ENCODE measurements at places on chromosomes 1 and 21. TPM values are rescaled to one million over a fixed set of nuclear protein-coding genes. Genes with fewer than 3 reads are reported as not detected.

DNA sequence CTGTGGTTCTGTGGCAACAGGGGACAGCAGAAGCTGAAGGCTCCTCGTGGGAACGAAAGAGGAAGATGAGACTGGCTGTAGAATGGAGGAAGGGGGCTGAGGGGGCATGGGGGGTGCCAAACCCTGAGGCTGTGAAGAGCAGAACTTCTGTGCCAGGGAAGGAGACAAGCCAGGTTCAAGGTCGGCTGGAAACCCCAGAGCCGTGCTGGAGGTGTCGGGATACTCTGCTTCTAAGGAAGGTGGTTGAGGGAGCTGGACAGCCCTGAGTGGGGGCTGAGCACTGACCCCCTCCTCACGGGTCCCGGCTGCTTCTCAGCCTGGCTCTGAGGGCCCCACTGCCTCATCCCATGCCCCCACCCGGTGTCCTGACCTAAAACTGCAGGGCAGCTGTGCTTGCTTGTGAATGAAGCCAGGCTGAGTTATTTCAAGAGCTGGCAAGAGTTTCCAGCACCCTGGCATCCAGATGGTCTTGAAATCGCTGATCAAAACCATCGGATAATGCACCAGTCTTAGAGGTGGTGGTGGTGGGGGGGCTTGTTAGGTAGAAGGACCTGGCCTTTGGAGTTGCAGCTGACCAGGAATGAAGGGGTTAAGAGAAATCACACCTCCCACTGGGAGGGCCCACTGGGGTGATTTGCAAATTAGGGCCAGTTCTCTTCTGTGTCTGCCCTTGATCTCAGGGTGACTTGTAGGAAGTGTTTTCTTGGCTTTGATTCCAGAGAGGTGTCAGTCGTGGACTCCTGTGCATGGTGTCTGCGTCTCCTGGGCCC, 218.9 kb upstream of the C1orf174 start:
- DNase-seq, result no peak
- H3K27ac ChIP-seq, result no peak overlapping the region
- no peaks in the 10 kb centered on the region for H3K36me3 ChIP-seq
- no peaks in the 10 kb centered on the region for H3K4me1 ChIP-seq
- no peak overlapping the region for H3K4me3 ChIP-seq

DNA sequence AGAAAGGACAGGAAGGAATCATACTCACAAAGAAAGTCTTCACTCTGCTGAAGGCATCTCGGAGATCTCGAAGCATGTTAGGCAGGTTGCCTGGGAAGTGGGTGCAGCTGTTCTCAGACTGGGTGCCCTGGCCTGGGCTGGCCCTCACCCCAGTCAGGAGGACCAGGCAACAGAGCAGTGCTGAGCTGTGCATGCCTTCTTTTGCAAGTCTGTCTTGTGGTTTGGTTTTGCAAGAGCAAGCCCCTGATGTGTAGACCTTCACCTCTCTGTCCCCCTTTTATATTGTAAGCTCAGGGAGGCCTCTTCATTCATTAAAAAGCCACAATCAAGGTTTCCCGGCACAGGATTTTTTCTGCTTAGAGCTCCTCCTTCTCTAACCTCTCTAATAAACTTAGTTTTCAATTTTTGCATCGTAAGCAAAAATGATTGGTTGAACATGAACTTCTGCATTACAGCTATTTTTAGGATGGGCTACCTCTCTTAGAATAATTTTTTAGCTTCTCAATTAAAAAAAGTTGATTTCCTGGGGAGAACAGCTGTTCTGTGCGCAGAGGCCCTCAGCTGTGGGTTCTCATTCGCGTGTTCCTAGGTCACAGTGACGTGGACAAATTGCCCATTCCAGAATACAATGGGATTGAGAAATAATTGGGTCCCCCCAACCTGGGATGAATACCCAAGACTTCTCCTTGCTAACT, at the start of gene IL10:
TSS of gene IL10 (minus strand) at position 252 of the 695 bp plus-strand sequence. CDS start at position 193, 59 bp downstream.
- no peaks in the 10 kb centered on the region for H3K27me3 ChIP-seq
- no peak within 1 kb of the TSS for H3K4me3 ChIP-seq
- H3K36me3 ChIP-seq, result no peaks in the 10 kb centered on the region
- DNase-seq, result no peak
- H3K27ac ChIP-seq, result no peak within 1 kb of the TSS

DNA sequence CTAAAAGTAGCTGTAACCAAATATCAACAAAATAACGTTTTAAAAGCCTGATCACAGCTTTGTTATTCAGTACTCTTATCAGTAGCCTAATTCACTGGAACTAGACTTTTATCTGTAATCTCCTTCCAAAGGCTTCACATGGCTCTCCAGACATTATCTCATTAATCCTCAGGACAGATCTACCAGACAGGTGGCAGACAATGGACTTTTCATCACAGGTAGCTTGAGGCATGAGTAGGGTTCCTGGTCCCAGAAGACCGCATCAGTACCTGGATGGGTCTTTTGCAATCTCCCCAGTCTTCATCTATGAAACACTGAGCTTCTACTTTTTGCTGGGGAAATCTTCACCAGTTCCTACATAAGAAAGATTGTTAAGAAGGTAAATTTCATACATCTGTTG, 132.2 kb upstream of the FOXD3 start:
- no peak for DNase-seq
- no peaks in the 10 kb centered on the region for H3K4me1 ChIP-seq
- H3K36me3 ChIP-seq, result no peaks in the 10 kb centered on the region
- H3K27me3 ChIP-seq, result no peaks in the 10 kb centered on the region

DNA sequence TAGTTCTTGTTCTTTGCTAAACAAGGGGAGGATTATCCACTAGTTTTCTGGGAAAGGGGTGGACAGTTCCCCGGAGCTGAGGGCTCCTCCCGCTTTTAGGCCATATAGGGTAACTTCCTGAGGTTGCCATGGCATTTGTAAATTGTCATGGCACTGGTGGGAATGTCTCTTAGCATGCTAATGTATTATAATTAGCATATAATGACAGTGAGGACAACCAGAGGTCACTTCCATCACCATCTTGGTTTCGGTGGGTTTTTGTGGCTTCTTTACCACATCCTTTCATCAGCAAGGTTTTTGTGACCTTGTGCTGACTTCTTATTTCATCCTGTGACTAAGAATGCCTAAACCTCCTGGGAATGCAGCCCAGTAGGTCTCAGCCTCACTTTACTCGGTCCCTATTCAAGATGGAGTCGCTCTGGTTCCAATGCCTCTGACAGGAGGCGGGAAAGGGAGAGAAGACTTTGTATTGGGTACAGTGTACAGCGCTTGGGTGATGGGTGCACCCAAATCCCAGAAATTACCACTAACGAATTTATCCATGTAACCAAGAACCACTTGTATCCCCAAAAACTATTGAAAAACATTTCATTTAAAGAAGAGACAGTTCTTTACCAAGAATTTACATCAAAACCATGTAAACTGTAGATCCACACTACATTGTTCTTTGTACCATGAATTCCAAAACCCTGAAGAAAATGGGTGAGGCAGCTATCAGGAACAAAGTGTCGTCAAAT, 8.7 kb upstream of the SLC2A5 start:
- H3K27ac ChIP-seq, result no peak overlapping the region
- DNase-seq, result no peak
- no peaks in the 10 kb centered on the region for H3K36me3 ChIP-seq
- H3K4me3 ChIP-seq, result no peak overlapping the region
- H3K4me1 ChIP-seq, result no peaks in the 10 kb centered on the region

- no peaks in the 10 kb centered on the region for H3K36me3 ChIP-seq
- H3K27me3 ChIP-seq, result no peaks in the 10 kb centered on the region
- H3K27ac ChIP-seq, result no peak overlapping the region
- H3K4me1 ChIP-seq, result no peaks in the 10 kb centered on the region
- DNase-seq, result no peak
These were observed 107.5 kb downstream of the SETD4 start for GRCh38 chr21:35952651-35953340.

DNA sequence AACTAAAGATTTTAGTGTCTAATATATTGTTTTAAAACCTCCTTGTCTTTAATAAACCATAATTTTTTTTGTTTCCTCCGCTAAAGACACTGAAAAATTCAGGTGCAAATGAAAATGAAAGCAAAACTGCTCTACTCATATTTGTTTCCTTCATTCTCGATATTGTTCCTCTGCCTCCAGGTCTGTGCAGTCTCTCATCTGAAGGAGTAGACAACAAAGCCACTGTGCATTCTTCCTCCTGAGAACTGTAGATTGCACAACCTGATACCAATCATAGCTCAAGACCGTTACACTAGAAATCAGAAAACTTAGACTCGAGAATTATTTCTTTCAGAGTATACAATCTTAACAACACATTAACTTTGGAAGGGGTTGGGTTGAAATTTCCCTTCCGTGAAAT, 373.1 kb upstream of the CXADR start:
- no peak for DNase-seq
- no peaks in the 10 kb centered on the region for H3K4me1 ChIP-seq
- no peaks in the 10 kb centered on the region for H3K27me3 ChIP-seq
- H3K27ac ChIP-seq, result no peak overlapping the region
- H3K4me3 ChIP-seq, result peak overlapping the region; percentile 40
- H3K36me3 ChIP-seq, result no peaks in the 10 kb centered on the region

- no peak for DNase-seq
- H3K27ac ChIP-seq, result no peak overlapping the region
- H3K36me3 ChIP-seq, result no peaks in the 10 kb centered on the region
- H3K4me1 ChIP-seq, result peaks cover 32% of the 10 kb centered on the region
These were observed 230.9 kb upstream of the IRF2BP2 start for GRCh38 chr1:234840843-234841242.

DNA sequence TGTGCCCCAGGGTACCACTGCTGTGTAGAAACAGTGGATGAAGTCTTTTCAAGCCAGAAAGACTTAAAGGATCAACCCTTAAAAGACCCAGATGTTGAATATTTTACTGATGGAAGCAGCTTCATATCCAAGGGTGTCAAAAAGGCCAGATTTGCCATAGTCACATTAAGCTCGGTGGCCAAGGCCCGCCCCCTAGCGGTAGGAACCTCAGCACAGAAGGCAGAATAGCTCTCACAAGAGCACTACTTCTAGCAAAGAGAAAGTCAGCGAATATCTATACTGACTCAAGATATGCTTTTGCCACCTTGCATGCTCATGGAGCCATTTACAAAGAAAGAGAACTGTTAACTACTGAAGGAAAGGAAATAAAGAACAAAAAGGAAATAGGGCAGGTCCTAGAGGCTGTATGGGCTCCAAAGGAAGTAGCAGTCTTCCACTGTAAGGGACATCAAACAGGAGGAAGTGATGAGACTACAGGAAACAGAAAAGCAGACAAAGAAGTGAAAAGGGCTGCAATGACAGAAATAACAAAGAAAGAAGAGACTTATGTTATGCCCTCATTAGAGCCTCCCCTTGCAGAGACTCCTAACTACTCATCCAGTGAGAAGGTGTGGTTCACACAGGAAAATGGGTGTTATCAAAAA, 90.5 kb downstream of the LIPI start:
- H3K4me3 ChIP-seq, result no peak overlapping the region
- peaks cover 4% of the 10 kb centered on the region for H3K4me1 ChIP-seq
- no peak overlapping the region for H3K27ac ChIP-seq
- H3K36me3 ChIP-seq, result no peaks in the 10 kb centered on the region
- DNase-seq, result peak; percentile 28

- no peaks in the 10 kb centered on the region for H3K27me3 ChIP-seq
- H3K4me1 ChIP-seq, result no peaks in the 10 kb centered on the region
These were observed 73.4 kb upstream of the TTC34 start for GRCh38 chr1:2874607-2875480.

ARTN gene
- 0.48 TPM for total RNA-seq

Measured in naive thymus-derived CD4-positive, alpha-beta T cell (primary cell).